Type B pancreatic cell (in vitro differentiated cells): ENCODE measurements at places on chromosomes 3 and 15. TPM values are rescaled to one million over a fixed set of nuclear protein-coding genes. Genes with fewer than 3 reads are reported as not detected.

DNA sequence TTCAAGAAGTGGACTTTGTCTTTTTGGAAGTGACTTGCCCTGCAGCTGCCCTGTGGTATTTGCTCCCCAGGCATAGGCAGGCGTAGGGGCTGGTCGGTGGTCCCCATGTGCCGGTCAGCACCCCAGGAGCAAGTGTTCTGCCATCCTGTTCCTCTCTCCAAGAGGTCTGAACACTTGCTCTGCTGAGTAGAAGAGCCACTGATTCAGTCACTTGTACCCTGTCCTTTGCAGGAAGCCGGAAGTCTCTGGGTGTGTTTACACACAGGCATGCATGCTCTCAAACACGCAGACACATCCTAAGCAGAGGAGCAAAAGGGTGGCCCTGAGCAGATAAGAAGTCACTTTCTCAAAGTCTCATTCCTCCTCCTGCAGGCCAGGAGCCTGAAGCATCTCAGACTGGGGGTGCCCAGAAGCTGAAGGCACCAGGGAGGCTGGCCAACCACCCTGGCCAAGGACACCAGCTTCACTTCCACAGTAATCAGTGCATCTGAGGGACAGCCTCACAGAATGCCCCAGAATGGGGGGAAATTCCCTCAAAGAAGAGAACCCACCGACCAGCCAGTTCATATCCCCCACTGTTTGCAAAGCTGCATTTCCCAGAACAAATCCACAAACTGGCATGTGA lies 88.7 kb upstream of the POMGNT2 start:
- H3K27ac ChIP-seq = no peak overlapping the region
- peaks cover 7% of the 10 kb centered on the region for H3K4me1 ChIP-seq
- H3K4me3 ChIP-seq = no peak overlapping the region

- H3K4me1 ChIP-seq = peaks cover 5% of the 10 kb centered on the region
- H3K4me3 ChIP-seq = no peak overlapping the region
- H3K27me3 ChIP-seq = peaks cover 30% of the 10 kb centered on the region
- H3K27ac ChIP-seq = no peak overlapping the region
- DNase-seq = no peak
Measured at GRCh38 chr3:16504692-16505091, 8.8 kb downstream of the RFTN1 start.

GRCh38 chr15:66024116-66024515 lies 154.8 kb downstream of the RAB11A start:
- H3K4me3 ChIP-seq = no peak overlapping the region
- peaks cover 17% of the 10 kb centered on the region for H3K27me3 ChIP-seq
- H3K4me1 ChIP-seq = peaks cover 14% of the 10 kb centered on the region
- DNase-seq = no peak
- H3K36me3 ChIP-seq = no peaks in the 10 kb centered on the region

DNA sequence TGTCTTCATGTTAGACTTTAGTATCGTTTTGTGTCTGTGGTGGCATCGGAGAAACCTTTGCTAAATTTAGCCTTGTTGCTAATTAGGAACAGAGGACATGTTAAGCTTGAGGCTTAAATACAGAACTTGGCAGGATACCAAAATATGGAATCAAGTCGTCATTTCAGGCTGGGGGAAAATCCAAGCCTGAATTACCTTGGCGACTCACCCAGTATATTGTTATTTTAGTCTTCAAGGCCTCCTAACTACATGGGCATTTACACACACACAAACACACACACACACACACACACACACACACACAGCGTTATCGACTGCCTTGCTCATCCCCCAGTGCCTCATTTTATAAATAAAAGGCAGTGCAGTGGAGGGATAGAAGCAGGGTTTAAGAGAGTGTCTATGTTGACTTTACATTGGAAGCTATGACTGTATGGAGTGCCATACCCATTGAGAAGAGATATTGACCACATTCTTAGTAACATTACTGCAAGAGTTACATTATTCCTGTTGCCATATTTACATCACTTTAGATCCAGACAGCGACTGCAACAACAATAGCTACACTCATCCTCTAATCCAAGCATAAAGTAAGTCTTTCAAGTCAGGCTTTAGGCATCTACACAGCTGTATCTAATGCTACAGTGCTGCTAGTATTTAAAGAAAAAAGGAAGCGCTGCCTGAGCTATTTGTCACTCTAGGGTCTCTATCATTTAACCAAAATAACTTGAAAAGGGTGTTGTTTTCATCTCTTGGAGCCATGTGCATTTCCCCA lies 210.8 kb upstream of the SEMA6D start:
- H3K4me1 ChIP-seq = peaks cover 11% of the 10 kb centered on the region
- H3K36me3 ChIP-seq = no peaks in the 10 kb centered on the region
- no peak overlapping the region for H3K4me3 ChIP-seq
- H3K27me3 ChIP-seq = no peaks in the 10 kb centered on the region

DNA sequence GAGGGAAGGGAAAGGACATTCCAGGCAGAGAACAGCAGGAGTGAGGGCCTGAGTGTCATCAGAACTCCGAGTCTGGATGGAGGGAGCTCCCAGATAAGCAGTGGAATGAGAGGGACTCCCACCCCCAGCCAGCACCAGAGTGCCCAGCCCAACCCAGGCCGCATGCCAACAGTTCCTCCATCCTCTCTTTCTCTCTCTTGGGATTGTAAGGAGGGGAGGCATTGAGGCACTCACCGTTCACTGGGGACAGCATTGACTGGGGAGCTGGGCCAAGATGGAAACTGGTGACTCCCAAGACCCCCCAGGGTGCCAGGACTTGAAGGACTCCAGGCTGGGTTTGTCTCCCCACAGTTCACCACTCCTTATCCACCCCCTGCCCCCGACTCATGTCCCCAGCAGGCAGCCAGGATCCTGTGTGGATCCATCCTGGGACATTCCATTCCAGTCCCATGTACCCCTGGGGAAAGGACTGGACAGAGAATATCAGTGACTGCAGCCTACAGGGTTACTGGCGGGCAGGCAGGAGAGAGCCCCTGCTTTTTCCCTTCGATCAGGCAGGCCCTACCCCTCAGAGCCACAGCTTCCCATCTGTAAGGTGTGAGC lies 15.7 kb downstream of the PTH1R start:
- no peak overlapping the region for H3K4me3 ChIP-seq
- no peak overlapping the region for H3K27ac ChIP-seq
- H3K36me3 ChIP-seq = peaks cover 3% of the 10 kb centered on the region
- peaks cover 31% of the 10 kb centered on the region for H3K4me1 ChIP-seq
- DNase-seq = no peak
- peaks cover 14% of the 10 kb centered on the region for H3K27me3 ChIP-seq

GRCh38 chr3:58333206-58334012 lies 717 bp downstream of the PXK start:
- peaks cover 3% of the 10 kb centered on the region for H3K27me3 ChIP-seq
- H3K36me3 ChIP-seq = no peaks in the 10 kb centered on the region
- H3K27ac ChIP-seq = peak overlapping the region; percentile 71
- DNase-seq = no peak

GRCh38 chr3:125356140-125357026 lies 18.7 kb downstream of the ZNF148 start:
- DNase-seq = no peak
- no peaks in the 10 kb centered on the region for H3K27me3 ChIP-seq
- H3K4me1 ChIP-seq = peaks cover 4% of the 10 kb centered on the region
- no peak overlapping the region for H3K4me3 ChIP-seq

DNA sequence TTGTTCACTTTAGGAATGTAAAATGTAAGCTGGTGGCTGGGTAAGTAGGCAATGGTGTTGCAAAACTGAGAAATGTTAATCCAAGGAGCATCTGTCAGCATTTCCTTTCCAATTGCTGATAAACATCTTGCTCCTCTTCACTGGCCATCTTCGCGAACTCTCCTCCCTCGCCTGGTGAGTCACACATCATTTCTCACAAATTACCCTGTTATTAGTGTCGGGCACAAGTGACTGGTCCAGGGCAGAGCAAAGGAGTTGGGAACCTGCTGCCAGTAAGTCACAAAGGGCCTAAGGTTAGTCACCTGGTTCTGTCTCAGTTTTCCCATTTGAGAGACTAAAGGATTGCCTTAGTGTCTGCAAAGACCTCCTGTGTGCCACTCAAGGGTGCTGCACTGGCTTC lies 13.0 kb downstream of the CERS3 start:
- H3K27ac ChIP-seq = peak overlapping the region; percentile 75
- H3K4me3 ChIP-seq = no peak overlapping the region
- H3K36me3 ChIP-seq = no peaks in the 10 kb centered on the region
- no peaks in the 10 kb centered on the region for H3K27me3 ChIP-seq

DNA sequence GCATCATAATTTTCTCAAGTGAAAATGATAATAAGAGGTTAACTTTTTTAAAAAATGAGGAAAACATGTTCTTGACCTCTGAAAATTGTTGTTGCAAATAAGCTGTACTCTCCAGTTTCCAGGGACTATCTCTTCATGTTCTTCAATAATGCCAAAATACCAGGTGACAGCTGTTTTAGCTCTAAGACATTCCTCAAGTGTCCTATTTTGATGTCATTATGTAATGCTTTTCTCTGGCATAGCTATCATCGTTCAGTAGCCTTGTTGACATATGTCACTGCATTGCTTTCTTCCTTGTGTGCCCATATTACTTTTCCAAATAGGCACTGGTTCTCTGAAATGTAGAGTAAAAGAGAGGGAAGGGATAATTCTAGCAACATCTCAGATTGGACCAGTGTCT lies 5.7 kb upstream of the FILIP1L start:
- H3K27me3 ChIP-seq = no peaks in the 10 kb centered on the region
- peaks cover 13% of the 10 kb centered on the region for H3K4me1 ChIP-seq
- no peak overlapping the region for H3K4me3 ChIP-seq
- no peak for DNase-seq

The AMIGO3 gene
- 0.36 TPM in 1 of 2 replicates, not detected in the other for total RNA-seq

The FGF12 gene
- total RNA-seq = 5.4 and 9.8 TPM in 2 replicates

The CYP11A1 gene
- 0.80 and 1.0 TPM in 2 replicates for total RNA-seq

The GOLGA6A gene
- not detected in 2 replicates for total RNA-seq

The CX3CR1 gene
- 0.21 TPM in 1 of 2 replicates, not detected in the other for total RNA-seq
